ENCODE measurements at places on chromosomes 3 and 15.

GRCh38 chr15:96225642-96226259 is 104.7 kb upstream of the NR2F2 start:
- DNase-seq, result no peak

DNA sequence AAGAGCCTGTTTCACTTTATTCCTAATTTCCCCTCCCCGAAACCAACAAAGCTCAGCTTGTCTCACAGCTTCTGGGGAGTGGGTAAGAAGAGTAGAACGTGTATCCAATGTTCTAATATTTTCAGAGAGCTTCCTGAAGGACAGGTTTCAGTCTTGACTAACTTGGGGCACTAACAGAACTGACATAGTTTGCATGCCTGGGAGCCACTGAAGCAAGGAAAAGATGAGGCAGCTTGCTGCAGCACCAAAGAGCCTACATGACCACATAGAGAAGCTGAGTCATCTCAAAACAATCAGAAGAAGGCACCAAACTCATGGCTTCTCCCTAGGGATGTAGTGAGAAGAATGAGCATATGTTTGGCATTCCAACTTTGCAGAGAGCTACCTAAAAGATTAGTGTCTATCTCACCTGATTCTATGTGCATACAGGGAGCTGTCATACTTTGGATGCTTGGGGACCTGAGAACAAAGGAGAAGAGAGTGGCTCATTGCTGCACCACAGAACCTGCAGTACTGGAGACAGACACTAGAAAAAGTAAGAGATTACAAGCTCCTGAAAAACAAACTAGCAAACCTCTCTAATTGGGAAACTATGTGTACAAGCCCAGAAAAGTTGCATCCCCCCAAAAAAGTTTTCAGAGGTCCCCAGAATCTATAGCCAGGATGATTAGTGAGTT is 86.9 kb downstream of the DCLK3 start:
- DNase-seq, result no peak

GRCh38 chr3:8320711-8321458 is 180.7 kb upstream of the LMCD1 start:
- DNase-seq, result no peak

- DNase-seq, result no peak
These were observed 95.5 kb upstream of the CHRNA7 start for GRCh38 chr15:31934821-31935220.

GRCh38 chr3:190706582-190706981 is 155.9 kb downstream of the GMNC start:
- DNase-seq, result no peak

DNA sequence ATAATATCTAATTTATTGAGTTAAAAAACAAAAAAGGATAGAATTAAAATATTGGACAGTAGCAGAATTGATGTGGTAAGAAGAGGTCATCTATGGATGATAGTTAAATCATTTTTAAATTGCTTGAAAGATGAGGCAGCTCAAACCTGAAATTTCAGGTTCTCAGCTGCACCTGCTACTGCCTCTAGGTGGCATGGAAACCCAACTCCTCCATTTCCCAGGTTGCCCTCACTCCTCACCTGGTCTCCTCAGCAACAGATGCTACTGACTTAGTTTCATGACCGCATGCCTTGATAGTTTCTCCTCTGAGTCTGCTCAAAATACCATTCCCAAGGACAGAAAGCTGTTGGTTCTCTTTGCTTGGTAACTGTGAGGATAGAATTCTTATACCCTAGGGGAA is 148.1 kb downstream of the ABHD5 start:
- DNase-seq, result no peak

- DNase-seq, result no peak
These were observed 593 bp downstream of the TMOD2 start for GRCh38 chr15:51751697-51752683.

- peak; percentile 32 for DNase-seq
These were observed 10.6 kb downstream of the LRIG1 start for GRCh38 chr3:66490214-66490613.

All from activated CD4-positive, alpha-beta T cell treated with anti-CD3 and anti-CD28 coated beads for 4 hours (primary cell).